Stimulated activated CD4-positive, alpha-beta T cell treated with anti-CD3 and anti-CD28 coated beads, Interleukin-1b, Interleukin-23, amount 100 ng/mL, for 4 hours (primary cell): ENCODE measurements at places on chromosomes 12 and 14.

GRCh38 chr14:99609245-99610170 lies 5.5 kb upstream of the CCDC85C start:
- no peak for DNase-seq

DNA sequence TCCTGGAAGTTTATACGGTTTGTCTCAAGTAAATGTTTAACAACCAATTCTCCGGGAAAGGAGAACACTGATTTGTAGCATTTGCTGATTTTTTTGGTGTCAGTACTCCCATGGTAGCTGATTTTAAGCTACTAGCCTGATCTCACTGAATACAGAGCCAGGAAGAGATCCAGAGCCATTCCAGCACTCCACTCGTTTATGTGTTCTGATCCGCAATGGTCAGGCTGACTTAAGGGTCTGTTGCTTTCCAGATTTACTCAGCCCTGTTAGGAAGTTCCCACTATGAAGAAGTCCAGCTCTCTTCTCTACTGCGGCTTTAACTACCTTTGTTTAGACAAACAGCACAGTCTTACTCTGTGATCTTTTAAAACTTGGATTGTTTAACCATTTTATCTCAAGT lies 38.0 kb upstream of the NID2 start:
- no peak for DNase-seq

DNA sequence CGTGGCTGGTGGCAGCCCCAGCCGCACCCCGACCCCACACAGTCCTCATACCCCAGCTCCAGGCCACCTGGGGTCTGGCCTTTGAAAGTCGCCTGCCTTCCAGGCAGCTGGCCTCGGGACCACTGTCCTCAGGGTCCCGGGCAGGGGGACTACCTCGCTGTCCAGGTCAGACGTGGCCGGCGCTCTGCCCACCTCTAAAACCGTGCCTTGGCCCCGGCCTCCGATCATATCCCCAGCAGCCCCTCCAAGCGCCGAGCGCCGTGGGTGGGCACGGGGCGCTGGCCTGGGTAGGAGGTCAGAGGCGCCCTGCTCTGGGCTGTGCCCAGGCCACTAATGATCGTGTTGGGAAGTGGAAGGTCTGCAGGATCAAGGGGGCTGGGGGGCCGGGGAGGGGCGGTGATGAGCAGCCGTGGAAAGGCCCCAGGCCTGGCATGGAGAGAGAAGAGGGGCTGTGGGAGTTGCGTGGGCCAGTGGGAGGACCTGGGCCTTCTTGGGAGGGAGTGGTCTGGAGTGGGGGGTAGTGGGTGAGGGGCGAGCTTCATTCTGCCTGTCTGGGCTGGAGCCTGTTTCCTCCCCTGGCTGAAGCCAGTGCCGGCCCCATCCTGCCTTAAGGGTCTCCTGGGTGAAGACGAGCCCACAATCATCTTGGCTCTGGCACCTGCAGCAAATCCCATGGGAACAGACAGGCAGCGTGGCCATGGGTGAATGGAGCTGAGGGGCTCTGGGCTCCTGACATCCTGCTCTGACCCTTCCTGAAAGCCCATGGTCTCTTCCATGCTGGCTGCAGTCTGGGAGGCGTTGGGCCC lies 4.9 kb downstream of the TMEM121 start:
- DNase-seq: no peak

GRCh38 chr12:1436981-1437380 lies 157.4 kb downstream of the FBXL14 start:
- DNase-seq: no peak

DNA sequence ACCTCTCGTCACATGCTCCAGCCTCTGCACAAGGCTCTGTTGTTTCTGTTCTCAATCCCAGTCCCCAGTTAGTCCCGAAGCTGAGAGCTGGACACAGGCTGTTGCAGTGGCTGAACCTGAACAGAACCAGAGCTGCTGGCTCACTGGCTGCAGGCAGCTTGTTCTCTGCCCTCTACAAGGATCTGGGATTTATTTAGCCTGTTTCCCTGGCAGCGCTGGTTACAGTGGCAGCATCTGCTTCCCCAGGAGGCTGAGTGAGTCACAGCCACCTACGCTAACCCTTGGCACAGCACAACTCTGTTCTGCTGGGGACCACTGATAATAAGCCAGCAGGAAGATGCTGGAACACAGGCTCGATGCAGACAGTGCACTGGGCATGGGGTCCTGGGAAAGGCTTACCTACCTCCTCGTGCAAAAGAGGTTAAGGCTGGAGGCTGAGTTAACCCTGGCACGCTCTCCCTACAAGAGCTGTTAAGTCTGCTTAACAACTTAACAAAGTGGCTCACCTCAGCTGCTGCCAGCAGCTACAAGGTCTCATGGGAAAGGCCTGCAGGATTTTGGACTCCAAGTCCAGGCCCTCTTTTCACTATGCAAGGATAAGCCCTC lies 299.6 kb downstream of the PCNX1 start:
- DNase-seq: no peak

DNA sequence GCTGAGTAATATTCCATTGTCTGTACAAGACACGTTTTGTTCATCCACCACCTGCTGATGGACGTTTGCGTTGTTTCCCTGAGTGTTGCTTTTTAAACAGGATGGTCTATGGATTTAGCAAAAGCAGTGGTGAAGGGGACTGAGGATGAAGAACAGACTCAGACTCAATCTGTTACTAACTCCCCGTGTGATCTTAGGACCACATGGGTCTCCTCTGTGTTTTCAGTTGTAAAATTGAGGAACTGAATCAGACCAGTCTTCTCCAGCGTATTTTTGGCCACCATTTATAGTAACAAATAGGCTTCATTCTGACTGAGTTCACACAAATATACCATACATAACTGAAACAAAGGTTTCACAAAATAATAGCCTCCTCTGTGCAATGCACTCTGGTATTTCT lies 85.6 kb downstream of the FOXN3 start:
- no peak for DNase-seq

DNA sequence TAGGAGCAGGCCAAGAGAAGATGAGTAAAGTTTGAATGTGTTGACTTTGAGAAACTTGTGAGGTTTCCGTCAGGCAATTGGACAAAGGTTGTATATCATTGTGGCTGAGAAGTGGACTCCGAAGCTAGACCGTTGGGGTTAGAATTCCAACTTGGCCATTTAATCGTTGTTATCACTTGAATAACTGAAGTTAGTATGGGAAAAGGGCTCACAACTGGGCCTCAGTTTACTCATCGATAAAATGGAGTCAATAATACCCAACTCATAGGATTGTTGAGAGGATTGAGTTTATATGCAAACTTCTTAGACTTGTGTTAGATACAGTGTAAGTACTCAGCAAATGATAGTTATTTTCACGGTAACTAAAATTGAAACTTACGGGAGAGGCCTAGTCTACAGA lies 846 bp downstream of the SLIRP start:
- no peak for DNase-seq

DNA sequence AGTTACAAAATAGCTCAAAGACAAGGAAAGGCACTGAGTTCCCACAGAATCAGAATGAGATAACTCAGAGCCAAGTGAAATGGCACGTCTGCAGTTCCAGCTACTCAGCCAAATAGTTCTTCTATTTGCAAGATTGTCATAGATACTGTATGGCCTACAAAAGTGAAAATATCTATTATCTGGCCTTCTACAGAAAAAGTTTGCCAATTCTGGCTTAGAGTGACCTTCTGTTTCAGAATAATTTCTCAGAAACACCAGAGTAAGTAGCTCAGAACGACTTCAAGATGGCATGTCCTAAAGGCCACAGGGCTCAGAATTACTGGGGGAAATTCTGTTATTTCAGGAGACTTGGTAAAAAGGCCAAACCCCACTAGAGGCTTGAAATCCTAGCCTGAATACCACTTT lies 10.7 kb upstream of the RTRAF start:
- DNase-seq: no peak
